H4 (cell line): ENCODE measurements at places on chromosomes 16 and 17. TPM values are rescaled to one million over a fixed set of nuclear protein-coding genes. Genes with fewer than 3 reads are reported as not detected.
A peak's percentile ranks its signal among the peaks of the same experiment; 100 is the strongest.

MYH8 gene
- total RNA-seq = 0.15 and 0.18 TPM in 2 replicates

NPIPB8 gene
- total RNA-seq = not detected in 2 replicates

SPATA32 gene
- total RNA-seq = 0.21 TPM in 1 of 2 replicates, not detected in the other

KRT28 gene
- total RNA-seq = not detected in 2 replicates

PVALEF gene
- total RNA-seq = not detected in 2 replicates

ATP2C2 gene
- not detected in 2 replicates for total RNA-seq

KRTAP4-4 gene
- total RNA-seq = not detected in 2 replicates

C17orf78 gene
- total RNA-seq = not detected in 2 replicates

PRSS22 gene
- total RNA-seq = not detected in 2 replicates

SEPTIN1 gene
- total RNA-seq = not detected in 2 replicates

DNA sequence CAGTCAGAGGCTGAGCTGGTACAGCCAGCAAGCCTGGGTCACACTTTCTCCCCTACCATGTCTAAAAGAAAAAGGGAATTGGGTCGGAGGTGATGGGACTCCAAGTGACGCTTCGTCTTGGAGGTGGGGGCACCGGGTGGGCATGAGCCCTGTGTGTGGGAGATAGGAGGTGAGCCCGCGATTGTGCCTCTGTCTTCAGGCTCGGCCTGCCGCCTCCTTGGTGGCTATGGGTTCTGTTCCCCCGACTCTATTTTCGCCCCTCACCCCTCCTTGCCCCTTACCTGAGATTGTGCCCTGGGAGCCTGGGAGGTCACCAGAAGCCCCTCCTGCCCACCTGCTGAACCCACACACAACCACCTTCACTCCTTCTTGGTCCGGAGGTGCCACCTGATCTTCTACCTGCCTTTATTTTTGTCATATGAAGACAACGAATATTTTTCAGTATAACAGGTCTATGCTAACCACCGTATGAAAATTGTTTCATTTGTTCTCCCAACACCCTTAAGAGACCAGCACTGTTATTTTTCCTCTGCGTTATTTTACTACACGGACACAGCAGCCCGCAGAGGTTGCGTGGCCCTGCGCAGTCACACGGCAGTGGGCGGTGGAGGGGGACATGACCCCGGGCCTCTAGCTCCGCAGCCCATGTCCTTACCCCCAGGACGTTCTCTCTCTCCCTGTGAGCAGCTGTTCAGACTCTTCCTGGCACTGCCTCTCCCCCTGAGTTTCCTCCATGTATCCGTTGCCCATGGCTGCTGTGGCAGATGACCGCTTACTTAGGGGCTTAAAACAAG lies 49.9 kb downstream of the ATP2C2 start:
- DNase-seq = no peak

DNA sequence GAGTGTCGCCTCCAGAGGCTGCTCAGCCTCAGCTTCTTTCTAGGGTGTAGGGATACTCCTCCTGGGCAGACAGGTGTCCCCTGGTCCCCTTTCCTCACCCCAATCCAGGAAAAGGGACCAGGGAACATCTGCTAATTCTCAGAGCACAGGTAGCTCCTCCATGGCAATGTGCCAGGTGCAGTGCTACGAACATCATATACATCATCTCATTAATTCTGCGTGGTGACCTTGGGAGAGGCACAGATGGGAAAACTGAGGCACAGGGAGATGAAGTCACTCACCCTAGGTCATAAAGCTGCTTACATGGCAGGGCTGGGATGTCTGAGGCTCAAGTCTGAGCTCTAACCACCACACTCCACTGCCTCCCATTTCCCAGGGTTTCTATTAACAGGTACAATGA lies 11.7 kb downstream of the HDAC5 start:
- no peak for DNase-seq

DNA sequence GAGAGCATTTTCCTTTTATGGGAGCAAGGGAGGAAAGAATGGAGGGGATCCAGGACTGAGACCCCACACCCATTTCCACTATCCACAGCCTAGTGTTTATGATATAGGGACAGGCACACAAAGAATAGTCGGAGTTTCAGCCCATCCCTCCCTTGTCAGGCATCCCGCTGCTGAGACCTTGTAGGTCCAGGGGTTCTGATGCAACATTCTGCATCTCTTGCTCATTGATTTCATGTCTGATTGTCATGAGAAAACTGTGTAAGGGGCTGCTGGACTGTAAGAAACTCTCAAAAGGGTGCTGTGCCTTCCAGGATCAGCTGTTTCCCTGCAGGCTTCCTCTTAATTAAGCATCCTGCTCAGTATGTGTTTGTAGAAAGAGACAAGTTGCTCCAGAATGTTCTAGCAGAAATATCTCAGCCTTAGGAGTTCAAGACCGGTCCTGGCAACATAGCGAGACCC lies 5.3 kb upstream of the POLR3E start:
- no peak for DNase-seq

- peak; percentile 37 for DNase-seq
Measured at GRCh38 chr17:2405247-2405926, 4.5 kb upstream of the MNT start.

DNA sequence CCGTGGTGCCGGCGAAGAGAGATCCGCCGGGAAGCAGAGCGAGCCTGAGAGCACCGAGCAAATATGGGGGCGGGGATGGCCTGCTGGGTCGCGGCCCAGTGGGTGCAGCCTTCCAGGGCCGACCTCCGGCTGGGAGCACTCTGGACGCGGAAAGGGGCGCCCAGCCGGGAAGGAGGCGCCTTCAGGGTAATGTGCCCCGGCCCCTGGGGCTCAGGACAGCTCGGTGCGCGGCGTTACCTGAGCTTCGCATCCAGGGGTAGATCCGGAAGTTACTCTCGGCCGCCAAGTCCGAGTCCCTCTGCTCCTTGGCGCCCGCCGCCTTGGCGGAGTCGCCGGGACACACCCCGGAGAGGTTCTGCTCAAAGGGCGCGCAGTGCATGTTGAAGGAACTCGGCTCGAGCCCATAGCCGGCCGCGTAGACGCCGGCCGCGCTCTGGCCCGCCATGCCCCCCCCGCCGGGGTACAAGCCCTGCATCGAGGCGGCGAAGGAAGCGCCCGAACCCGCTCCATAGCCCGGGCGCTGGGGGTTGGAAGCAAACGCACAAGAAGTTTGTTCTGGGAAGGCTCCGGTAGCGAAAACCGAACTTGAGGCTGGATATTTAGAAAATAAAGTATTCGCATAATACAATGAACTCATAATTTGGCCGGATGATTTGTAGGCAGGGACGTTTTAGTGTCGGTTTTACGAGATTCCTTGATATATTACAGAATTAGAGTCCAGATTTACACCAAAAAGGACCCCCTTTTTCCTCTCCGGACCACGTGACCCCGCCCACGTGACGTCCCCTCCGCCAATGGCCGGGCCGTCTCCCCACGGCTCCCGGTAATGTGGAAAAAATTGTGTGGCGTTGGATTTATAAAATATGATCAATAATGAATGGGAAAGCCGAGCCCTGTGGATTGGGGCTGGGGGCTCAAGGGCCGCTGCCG lies at the start of gene HOXB7:
HOXB7 (minus strand) TSS at position 736 of the 930 bp plus-strand sequence; CDS start at position 637, 99 bp downstream.
- DNase-seq = peak; percentile 69

DNA sequence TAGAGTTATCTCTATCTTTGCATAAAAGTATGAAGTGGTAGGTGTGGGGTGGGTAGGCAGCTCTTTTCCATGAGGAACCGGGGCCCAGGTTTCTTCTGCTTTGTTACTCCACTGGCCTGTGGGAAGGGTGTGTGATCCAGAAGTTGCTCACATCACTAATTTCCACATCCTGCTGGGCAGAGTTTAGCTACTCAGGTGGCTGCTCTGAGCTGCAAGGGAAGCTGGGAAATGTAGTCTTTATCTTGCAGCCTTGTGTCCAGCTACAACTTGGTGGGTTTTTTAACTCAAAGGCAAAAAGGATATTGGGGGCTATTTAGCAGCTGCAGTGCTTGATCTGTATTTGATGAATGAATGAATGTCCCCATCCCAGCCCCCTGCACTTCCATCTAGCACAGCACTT lies 335.3 kb downstream of the SNX29 start:
- no peak for DNase-seq

DNA sequence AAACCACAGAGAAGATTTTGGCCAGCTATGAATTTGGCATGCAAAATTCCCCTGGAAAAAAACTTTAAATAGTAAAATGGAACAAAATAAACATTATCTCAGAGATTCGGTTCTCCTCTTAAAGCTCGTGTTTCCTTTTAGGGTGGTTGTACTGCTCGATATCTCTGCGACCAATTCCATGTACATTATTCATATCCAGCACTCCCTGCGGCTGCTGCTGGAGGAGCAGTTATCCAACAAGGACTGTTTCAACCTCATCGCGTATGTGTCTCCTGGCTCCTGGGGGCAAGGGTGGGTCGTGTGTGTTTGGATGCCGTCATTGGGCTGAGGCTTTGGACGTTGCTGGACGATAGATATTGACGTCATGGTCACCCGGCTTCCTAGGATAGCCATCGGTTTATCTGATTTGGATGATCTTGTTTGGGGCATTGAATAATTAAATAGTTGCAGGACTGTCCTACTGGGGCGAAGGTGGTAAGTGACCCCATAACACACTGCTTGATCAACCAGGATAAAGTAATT lies 33.8 kb downstream of the VWA3A start:
- DNase-seq = no peak

DNA sequence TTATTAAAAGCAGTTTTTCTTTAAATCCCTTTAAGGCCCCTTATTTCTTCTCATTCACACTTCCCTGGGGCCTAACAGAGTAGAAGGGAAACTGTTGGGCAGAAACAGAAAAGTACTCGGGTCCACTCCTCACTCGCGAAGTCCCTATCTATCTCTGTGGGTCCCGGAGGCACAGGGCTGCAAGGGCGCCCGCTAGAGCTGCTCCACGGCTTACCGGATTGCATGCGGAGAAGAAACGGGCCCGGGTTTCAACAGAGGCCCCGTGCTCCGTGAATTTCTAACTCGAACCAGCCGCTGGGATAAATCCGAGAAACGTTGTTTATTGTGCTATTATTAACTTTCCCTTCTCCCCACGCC lies 4.3 kb downstream of the CBLN1 start:
- no peak for DNase-seq

DNA sequence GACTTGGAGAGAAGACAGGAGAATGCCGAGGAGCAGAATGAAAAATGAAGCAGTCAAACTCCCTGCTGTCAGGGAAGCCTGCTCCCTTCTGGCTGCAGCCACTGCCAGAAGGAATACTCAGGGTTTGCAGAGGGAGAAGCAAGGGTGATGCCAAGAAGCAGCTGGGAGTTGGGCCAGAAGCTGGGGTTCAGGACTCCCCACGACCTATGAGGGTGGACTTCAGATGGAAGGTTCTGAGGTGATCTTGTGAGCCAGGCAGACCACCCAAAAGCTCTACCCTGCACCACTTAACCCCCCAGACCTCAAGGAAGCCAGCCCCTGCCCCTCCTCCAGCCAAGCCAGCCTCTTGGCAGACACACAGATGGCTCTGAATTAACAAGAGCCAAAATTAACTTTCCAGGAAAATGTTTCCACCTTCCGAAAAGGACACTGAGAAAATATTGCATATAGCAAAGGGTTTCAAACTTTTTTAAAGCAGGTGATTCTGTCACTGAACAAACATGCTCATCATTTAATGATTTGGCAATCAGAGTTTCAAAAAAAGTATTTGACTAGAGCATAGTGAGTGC lies 126.0 kb upstream of the ERCC4 start:
- no peak for DNase-seq

- DNase-seq = no peak
Measured at GRCh38 chr16:55376045-55376444, 52.0 kb downstream of the IRX6 start.

GRCh38 chr16:12896562-12896961 lies 4.8 kb upstream of the SHISA9 start:
- DNase-seq = peak; percentile 43

DNA sequence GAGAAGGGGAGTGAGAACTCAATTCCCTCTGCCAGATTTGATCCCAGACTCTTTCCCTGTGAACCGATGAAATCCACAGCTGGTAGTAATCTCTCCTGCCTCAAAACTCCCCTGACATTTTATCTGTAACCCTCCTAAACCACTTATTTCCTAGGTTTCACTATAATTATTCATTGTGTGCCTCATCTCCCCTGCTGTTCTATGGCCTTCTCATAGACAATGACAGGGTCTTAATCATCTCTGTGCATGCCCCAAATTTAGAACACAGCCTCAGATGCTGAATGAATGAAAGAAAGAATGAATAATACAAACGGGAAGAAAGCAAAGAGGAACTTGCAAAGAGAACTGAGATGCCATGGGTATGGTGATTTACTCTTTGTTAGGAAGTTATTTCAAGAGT lies 451.1 kb downstream of the HS3ST3B1 start:
- DNase-seq = no peak

DNA sequence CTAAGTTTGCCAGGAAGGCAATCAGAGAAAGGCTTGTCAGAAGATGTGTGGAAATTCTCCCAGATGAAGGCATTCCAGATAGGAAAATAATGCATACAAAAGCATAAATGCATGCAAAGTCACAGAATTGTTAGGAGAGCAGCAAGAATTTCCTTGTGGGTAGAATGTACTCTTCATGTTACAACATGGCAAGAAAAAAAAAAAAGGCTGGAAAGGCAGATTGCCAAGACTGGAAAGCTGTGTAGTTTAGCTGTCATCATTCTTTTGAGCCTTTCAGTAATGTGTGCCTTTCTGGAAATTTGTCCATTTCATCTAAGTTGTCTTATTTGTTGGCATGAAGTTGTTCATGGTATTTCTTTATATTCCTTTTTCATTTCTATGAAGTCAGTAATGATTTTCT lies 71.0 kb upstream of the EFCAB3 start:
- DNase-seq = no peak

DNA sequence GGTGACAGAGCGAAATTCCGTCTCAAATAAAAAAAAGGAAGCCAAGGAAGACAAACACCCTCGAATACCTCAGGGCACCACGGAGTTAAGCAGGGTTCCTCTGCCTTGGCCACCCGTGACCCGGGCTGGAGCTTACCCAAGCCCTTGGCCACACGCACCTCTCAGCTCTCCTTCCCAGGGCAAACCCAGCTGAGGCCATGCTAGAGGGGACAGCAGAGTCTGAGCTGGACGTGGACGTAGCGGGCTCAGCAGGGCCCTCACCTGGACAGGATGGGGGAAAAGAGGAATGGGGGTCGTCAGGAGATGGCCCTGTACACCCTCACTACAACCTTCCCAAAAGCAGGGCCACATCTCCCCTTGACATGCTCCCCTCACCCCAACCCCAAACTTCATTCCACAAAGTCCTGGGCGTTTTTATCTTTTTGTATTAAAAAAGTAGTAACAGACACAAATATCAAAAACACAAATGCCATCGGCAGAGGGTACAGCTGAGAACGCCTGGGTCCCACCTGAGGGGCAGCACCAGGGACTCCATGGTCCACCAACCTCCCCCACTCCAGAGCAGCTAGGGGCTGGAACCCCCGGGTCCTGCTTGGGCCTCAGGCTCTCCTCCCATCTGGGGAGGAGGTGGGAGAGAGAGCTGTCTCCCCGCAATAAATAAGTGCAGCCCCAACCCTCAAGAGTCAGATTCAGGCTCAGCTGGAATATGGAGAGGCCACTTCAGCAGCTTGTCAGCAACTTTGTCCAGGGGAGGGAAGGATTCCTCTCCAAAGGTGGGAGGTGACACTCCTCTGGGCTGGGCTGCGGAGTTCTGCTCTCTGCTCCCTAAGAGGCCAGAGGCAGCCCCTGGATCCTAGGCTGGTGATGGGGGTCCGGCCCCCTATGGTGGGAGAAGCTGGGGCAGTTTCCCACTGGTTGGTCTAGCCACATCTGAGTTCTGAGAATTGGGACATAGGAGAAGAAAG lies 11.9 kb downstream of the PER1 start:
- no peak for DNase-seq

- DNase-seq = no peak
Measured at GRCh38 chr16:1494129-1494640, 1.0 kb downstream of the TELO2 start.
